ENCODE measurements at places on chromosomes 13 and 19.

DNA sequence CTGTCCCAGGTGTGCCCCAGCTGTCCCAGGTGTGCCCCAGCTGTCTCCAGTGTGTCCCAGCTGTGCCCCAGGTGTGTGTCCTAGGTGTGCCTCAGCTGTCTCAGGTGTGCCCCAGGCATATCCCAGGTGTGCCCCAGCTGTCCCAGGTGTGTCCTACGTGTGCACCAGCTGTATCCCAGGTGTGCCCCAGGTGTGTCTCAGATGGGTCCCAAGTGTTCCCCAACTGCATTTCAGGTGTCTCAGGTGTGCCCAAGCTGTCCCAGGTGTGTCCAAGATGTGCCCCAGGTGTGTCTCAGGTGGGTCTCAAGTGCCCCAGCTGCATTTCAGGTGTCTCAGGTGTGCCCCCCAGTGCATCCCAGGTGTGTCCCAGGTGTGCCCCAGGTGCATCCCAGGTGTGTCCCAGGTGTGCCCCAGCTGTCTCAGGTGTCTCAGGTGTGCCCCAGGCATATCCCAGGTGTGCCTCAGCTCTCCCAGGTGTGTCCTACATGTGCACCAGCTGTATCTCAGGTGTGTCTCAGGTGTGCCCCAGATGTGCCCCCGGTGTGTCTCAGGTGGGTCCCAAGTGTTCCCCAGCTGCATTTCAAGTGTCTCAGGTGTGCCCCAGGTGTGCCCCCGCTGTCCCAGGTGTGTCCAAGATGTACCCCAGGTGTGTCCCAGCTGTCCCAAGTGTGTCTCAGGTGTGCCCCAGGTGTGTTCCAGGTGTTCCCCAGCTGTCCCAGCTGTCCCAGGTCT lies 1.3 kb upstream of the GRK1 start:
- no peak for DNase-seq

- no peak for DNase-seq
Measured at GRCh38 chr19:7953576-7953975, 10.1 kb upstream of the TIMM44 start.

DNA sequence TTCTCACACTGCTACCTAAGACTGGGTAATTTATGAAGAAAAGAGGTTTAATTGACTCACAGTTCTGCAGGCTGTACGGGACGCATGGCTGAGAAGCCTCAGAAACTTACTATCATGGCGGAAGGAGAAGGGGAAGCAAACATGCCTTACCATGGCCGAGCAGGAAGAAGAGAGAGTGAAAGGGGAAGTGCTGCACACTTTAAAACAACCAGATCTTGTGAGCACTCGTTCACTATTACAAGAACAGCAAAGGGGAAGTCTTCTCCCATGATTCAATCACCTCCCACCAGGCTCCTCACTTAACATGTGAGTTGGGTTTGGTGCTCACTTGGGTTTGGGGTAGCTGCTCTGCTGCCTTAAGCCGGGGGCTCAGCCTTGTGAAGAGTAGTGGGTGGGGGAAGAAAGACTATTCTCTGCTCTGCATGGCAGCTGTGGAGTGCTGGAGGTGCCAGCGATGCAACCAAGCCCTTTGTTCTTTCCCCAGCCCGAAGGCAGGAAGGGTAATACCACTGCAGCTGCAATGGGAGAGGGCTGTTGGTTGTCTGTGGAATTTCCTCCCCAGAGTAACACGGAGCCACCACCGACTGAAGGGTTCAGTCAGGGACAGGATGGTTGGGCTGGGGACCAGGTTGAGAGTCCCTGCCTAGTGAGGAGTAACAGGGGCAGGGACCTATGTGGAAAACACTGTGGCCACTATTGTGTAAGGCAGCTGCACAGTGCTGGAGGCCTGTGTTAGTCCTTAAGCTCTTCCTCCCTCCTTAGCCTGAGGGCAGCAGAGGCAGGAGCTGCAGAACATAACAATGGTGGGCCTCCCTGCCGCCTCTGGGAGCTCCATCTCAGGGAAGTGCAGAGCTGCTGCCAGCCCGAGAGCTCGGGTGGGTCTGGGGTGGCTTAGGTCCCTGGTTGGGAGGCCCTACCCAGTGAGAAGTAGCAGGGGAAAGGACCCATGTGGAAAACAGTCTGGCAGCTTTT lies 1262.5 kb downstream of the EFNB2 start:
- DNase-seq = no peak

DNA sequence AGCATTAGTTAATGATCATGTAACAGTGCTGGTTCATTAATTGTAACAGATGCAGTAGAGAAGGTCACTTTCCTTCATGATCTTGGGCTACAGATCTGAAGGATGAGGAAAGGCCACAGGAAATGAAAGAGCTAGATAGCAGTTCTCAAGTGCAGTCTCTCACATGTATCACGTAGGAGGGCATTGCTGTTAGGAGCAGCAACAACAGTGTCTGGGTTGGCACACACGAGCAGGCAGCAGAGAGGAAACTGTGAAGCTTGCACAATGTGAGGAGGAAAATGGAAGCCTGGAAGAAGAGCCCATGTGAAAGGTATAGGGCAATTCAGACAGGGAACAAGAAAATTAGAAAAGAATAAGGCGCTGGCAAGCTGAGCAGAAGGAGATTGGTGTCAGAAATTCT lies 1741.5 kb downstream of the PCDH9 start:
- no peak for DNase-seq

- no peak for DNase-seq
Measured at GRCh38 chr13:39510316-39510695, 92.7 kb downstream of the LHFPL6 start.

DNA sequence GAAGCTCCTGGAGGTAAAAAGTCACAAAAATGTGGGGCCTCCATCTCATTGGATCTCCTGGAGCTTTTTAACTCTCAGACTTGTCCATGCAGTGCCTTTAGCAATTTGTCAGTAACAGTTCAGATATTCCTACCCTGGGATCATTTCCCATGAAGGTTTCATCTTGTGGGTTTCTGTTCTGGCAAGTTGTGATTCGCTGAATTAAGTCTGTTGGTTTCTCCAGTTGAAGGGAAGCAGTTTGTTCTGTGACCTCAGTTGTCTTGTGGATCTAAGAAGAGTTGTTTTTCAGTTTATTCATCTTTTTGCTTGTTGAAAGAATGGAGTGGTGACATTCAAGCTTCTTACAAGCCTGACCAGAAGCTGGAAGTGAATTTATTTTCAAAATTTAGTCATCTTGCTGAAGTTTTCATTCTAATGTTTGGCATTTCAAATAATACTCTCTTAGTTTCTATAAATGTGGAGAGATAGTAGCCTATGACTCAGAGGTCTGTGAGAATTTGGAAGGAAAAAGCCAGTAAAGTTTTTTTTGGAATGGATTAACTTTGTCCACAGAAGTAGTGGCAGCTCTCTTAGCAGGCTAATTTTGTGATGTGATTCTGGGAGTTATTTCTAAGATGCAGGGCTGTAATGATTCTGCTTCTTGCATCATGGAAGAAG lies 120.1 kb upstream of the CSNK1A1L start:
- peak; percentile 43 for DNase-seq

All from fibroblast of gingiva (primary cell).